ENCODE measurements at places on chromosomes 2 and 18.
A peak's percentile ranks its signal among the peaks of the same experiment; 100 is the strongest.

GRCh38 chr2:219380926-219381325 is 6.8 kb downstream of the DNPEP start:
- no peak for DNase-seq

GRCh38 chr2:189304360-189304759 is 124.8 kb upstream of the COL5A2 start:
- no peak for DNase-seq

- no peak for DNase-seq
These were observed 107.4 kb downstream of the PXDN start for GRCh38 chr2:1636791-1637415.

- DNase-seq = no peak
These were observed 77.5 kb upstream of the DAPL1 start for GRCh38 chr2:158717366-158718195.

DNA sequence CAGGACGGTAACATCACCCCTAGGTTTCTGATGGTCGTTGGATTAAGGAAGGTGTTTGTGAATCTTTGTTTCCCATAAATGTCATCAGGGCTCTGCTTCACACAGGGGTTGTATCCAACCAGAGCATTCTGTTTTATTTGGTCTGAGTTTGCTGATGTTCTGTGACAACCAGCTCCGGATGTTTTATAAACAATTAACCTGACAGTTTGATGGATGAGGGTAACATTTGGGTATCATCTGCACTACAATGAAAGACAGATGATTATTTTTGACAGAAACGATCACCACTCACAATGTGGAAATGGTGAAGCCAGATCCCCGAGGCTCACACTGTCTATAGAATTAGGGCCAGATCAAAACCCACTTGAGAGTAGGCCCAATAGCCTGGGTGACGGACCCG is 107.1 kb downstream of the CDC42EP3 start:
- DNase-seq = no peak

DNA sequence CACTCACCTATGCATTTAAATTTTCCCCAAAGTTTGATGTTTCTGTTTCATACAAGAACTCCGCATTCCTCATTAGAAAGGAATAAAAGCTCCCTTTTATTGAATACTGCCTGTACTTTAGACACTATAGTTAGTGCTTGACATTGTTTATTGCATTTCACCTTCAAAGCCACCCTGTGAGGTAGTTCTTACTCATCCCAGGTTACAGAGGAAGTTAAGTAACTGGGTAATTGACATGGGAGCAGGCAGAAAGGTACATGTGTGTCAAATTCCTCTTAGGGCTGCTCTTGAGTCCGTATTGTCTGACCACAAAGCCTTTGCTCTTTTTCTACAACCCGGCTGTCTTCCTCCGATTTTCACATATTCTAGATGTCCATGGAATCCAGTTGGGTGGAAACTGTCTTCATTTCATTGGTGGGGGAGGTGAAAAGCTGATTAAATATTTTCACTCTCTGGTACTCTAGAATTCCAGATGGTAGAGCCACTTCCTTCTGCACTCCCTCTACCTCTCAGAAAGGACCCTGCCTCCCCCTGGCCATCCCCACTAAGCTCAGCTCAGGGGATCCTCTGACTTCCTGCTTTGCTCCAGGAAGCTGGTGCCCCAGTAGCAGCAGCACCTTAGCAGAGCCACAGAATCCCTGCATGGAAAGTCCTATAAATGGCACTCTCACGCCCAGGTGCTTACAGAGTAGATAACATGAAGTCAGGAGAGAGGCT is 319.2 kb downstream of the LRATD1 start:
- no peak for DNase-seq

DNA sequence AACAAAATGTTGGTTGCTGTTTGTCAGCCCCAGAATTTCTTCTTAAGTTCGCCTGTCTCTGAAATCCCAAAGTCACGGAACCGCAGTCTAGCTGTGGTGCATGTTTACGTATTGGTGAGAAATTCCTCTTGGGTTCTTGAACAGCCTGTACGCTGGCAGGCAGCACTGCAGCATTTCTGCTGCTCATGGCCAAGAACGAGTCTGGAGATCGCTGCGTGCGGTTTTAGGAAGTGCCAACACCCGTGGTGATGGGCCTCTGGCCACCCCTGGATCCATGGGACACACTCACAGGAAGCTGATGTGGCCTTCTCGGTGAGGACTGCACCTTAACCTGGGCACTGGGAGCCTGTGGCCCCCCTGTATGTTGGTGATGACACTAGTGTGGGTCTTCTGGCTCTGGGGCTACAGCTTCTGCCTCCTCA is 23.7 kb downstream of the ASB1 start:
- DNase-seq = no peak

DNA sequence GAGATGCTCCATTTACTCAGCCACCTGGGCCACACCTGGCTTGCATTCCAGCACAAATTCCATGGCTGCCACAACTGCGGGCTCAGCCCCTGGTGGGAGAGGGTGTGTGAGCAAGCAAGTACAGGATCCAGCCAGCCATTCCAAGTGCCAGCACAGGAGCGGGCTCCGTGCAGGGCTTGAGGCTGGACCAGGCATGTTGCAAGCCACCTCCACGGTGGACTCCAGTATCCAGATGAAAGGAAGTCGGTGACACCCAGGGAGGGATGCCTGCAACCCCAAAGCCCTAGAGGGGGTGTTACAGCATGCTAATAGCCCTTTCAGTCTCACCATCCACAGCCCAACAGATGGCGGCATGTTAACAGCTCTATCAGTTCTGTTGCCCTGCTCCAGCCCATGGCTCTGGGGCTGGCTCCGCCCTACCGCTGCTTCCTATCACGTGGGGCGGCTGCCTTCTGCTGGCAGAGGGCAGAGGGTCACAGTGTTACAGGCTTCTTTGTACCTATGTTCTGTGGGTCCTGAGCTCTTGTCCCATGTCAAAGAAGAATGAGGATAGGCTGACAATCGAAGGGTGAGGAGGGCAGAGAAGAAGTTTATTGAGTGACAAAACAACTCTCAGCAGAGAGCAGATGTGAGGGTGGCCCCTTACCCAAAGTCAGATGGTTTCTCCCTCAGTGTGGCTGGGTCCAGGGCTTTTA is 11.7 kb upstream of the GORASP2 start:
- DNase-seq = no peak

GRCh38 chr2:218694405-218695145 is 16.1 kb upstream of the TTLL4 start:
- DNase-seq = no peak

GRCh38 chr2:64654063-64654811 is 524 bp upstream of the SERTAD2 start:
- peak; percentile 61 for DNase-seq

DNA sequence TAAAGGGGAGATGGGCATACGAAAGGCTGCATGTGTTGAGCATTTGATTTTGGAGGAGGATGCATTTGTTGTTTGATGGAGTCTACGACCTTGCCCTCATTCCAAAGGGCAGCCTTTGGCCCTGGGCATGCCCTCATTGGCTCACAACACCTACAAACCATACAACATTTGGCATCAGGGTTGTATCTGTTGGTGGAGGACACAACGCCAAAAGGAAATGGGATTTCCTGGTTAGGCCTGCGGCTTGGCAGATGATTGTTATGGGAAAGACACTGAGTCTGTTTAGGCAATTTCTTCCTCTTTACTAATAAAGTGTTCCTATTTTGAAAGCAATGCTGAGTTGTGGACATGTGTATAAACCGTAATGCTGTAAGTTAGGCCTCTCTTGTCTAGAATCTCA is 246.9 kb downstream of the LDLRAD4 start:
- no peak for DNase-seq

DNA sequence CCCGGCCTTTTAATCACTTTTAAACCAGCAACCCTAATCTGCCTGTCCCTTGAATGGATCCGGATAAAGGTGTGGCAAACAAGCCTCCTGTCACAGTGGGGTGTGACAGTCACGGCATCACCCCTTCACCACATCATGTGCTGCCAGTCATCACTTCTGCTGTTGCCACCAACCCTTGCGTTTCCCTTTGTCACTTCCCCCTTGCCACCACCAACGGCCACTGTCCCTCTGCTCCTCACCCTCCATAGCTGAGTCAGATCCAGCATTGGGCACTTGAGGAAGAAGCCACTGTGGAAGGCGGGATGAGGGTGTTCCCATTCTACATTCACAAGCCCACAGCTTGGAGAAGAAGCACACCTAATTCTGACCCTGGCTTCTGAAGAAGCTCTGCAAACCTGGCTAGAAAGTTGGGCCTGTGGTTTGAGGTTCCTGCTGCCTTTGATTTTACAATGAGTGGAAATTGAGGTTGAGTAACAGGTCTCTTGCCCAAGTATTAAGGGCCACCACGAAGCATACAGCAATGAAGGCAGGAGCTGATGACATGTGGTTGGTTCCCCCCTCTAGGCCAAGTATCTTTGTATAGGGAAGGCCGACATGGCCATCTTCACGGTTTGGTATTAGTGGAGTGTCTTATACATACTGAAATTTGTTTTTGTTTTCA is 22.9 kb upstream of the DARS1 start:
- DNase-seq = peak; percentile 54

- no peak for DNase-seq
These were observed 132.0 kb upstream of the MYCN start for GRCh38 chr2:15808204-15808910.

- DNase-seq = no peak
These were observed 30.3 kb downstream of the WDSUB1 start for GRCh38 chr2:159256159-159256558.

GRCh38 chr18:43780782-43781340 is 503.6 kb upstream of the SYT4 start:
- no peak for DNase-seq

DNA sequence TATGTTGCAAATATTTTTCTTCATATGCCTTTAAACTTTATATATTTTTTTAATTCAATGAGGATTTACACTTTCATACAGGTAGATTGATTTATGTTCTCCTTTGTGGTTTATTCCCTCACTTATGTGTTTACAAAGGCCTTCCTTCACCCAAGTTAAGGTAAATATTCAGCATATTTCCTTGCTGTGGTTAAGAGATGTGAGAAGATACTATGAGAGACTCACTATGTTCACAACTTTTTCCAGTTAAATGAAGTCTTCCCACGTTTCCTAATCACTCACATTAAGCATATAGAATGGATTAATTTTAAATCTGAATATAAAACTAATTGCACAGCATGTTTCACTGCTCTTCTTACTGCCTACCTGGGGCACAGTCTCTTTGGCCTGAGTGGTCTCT is 597 bp downstream of the PECR start:
- DNase-seq = no peak

DNA sequence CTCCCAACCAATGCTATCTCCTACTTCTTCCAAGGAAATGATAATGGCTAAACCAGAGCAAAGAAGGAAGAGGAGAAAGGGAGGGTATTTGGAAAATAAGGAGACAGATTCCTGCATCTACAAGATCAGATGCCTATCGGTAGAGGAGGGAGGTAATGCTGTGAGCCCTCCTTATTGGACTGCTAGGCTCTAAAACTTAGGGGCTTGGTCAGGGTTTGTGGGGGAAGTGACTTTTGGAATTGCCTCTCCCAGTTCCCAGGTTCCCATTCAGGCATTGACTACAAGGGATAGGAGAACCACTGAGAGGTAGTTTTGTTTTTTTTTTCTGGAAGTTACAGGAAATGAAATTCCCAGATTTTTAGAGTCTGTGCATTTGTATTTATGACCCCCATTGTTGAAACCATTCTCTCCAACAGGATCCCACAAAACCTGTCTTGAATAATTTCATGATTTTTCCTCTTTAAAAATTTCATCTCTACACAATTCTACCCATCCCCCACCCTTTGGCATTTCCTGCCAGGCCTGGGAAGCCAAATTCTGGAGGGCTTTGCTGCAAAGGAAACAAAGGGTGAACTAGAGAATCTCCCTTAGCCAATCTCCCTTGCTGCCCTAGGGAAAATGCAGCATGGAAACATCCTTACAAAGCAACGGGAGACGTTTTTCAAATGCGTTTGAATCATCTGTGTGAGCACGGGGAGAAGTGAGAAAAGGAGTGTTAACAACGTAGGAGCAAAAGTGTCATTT is 282.1 kb upstream of the EPAS1 start:
- DNase-seq = no peak

DNA sequence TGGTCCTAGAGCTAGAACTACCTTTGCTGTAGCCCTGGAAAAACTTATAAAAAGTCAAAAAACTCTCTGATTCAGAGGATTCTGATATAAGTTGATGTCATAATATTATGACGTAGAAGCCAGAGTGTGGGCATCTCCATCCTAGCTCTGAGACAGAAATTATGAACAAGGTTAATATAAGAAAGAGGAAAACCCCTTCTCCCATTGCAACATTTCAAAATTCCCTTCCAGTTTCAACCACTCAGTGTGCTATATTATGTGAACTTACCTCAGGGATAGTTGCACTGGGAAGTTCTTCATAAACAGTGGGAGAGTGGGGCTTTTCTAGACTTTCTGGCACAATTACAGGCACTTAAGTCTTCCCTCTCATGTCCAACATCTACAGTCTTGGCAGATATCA is 171.6 kb downstream of the PIK3C3 start:
- no peak for DNase-seq

GRCh38 chr2:223386189-223386588 is 216.0 kb downstream of the SCG2 start:
- DNase-seq = no peak

GRCh38 chr2:134683561-134684112 is 35.2 kb downstream of the TMEM163 start:
- DNase-seq = no peak

GRCh38 chr2:214328941-214329340 is 81.9 kb upstream of the VWC2L start:
- DNase-seq = no peak

GRCh38 chr2:27738349-27739057 is 33.0 kb upstream of the MRPL33 start:
- DNase-seq = no peak

DNA sequence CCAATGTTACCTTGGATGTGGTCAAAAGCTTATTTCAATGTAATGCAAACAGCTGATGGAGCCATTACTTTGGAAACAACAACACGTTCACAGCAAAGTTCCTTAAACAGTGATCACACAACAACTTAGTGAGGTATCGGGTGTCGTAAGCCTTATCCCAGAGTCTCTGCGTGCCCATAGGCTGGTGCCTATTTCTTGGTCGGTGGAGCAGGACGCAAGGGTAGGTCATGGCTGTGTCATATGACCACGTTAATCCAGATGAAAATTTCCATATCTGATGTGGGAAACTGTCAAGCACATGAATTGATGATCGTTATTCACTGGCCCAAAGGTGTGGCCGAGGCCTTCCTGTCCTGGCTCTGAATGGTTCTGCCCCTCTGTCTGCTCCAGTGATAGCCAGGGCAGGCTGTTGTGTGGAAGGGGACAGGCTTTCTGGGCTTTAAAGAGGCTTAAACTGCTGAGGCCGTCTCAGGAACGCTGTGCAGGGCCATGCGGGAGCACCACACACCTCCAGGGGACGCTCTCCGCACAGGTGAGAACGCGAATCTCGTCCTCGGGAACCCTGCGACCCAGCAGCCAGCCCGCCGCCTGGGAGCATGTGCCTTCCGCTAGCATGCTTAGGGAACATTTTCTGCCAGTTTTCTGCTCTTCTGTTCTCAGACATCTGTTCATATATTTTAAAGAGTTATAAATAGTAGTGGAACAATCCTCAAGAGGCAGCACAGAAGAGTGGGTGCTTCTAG is 90.6 kb downstream of the KCTD1 start:
- DNase-seq = no peak

GRCh38 chr18:72762515-72763122 is 105.2 kb downstream of the NETO1 start:
- no peak for DNase-seq

GRCh38 chr2:149399934-149400615 is 69.7 kb downstream of the LYPD6 start:
- DNase-seq = no peak

GRCh38 chr2:15094161-15094560 is 461.6 kb downstream of the LRATD1 start:
- no peak for DNase-seq
